Stimulated activated CD4-positive, alpha-beta T cell treated with anti-CD3 and anti-CD28 coated beads, TNF-alpha, amount 100 ng/mL, for 1 hour (primary cell): ENCODE measurements at places on chromosomes 3 and 15.
A peak's percentile ranks its signal among the peaks of the same experiment; 100 is the strongest.

DNA sequence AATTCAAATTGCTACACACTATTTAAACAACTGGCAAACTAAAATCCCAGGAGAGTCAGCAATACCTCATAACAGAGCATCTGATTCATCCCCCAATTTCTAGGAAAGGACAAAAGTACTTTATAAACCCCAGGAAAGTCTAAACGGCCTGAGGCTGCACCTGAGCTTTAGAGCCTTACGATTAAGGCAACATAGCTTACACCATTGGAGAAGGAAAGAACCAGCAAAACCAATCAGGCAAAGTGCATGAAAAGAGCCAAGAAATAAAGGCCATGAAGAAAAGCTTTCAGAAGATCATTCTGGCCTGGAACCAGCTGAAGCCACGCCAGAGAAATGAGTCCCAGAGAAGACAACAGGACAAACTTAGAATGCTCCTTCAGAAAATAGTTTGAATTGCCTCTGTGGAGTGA is 48.1 kb downstream of the PTPN9 start:
- no peak for DNase-seq

DNA sequence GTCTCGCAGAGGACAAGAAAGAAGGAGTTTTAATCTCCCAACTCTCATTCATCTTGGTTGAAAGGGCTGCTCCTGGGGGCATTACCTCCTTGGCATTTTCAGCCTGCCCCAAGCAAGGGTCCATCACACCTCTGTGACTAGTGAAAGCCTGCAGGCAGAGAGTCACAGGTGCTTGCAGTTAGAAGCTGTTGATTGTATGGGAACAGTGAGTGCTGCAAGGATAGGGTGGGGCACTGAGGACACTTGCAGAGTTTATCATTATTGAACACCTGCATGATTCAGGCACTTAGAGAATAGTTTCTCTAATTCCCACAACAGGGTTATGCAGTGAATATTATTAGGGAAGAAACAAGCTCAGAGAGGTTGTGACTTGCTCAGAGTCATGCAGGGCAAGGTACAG is 41.7 kb upstream of the IGF2BP2 start:
- no peak for DNase-seq

- no peak for DNase-seq
These were observed 21.5 kb downstream of the MAGEF1 start for GRCh38 chr3:184690192-184690883.

GRCh38 chr15:28164876-28165275 is 65.8 kb upstream of the OCA2 start:
- no peak for DNase-seq

DNA sequence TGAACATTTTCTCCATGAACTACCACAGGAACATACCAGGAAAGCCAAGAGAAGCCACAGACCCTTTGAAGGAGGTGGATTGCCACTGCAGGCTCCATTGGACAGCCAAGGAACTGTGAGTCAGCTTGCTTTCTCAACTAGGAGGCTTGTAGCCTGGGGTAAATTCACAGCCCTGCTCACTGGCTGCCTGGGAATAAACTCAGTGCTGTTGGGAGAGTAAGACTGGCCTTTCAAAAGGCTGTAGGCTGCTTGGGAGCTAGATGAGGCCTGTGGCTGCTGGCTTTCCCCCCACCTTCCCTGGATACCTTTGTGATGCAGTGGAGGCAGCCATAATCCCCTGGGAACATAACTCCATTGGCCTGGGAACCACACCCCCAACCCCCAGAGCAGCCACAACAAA is 223.5 kb upstream of the RBMS3 start:
- no peak for DNase-seq

DNA sequence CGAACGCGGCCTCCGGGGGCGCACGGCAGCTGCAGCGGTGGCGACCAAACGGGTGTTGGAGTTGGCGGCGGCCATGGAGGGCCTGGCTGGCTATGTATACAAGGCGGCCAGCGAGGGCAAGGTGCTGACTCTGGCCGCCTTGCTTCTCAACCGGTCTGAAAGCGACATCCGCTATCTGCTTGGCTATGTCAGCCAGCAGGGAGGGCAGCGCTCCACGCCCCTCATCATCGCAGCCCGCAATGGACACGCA is 725 bp downstream of the FEM1B start:
- no peak for DNase-seq

DNA sequence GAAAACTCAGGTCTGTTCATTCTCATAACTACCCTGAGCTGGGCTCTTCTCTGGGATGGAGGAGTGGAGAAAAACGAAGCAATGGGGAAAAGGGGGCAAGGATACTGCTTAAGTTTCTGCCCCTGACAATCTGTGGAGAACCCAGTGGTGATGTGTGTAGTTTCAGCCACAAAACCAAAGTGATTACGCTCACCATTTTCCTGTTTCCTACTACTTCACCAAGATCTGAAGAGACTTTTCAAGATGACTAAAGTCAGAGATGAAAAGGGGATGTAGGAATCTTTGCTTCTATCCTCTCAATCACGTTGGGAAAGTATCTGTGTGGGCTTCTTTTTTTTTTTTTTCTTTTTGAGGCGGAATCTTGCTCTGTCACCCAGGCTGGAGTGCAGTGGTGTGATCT is 8.3 kb upstream of the UBE2E1 start:
- no peak for DNase-seq

- peak; percentile 70 for DNase-seq
These were observed 9.1 kb upstream of the LEKR1 start for GRCh38 chr3:156816794-156817645.
